Amniotic stem cell (primary cell): ENCODE measurements at places on chromosomes 16 and 17.

DNA sequence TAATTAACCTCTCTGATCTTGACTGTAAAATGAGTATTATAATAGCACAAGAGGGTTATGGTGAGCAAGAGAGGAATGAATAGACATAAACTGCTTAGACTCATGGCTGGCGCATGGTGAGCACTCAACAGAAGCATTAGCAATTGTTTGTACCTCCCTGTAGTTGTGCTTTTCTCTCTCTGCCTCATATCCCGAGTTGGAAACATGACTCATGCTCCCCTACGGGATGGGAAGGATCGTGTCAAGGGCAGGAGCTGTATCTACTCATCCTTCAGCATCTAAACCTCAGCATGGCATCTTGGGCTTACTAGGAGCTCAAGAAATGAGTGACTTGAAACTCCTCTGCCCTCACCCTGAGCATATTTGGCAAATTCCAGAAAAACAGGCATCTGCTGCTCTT, 299.6 kb downstream of the MAP2K4 start:
- DNase-seq: peak; percentile 59

- DNase-seq: no peak
Measured at GRCh38 chr17:28372203-28372944, 880 bp downstream of the SARM1 start.

- DNase-seq: no peak
Measured at GRCh38 chr16:55261301-55261700, 62.7 kb upstream of the IRX6 start.

GRCh38 chr17:58337210-58337599, 8.6 kb upstream of the TSPOAP1 start:
- no peak for DNase-seq

DNA sequence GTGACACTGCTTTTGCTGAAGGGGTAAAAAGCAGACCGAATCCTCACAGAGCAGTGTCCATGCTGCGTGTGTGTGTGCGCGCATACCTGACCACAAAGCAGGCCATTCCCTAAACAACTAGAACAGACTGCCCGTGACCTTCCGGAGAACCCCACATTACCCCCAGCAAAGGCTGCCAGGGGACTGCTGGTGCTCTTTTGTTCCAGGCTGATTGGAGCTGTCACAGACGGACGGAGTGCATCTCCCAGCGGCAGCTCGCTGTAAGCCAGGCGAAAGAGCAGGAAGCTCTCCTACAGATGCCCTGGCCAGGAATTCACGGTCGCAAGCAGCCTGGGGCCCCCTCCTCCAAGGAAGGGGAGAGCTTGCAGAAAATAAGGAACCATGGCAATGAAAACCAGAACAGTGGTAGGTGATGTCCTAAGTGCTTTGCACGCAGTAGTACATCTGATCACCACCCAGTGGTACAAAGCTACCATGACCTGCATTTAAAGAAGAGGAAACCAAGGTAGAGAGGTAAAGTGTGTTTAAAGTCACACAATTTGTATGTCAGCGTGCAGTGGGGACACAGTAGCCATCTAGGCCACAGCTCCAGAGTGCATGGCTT, 153.4 kb upstream of the DYNLRB2 start:
- no peak for DNase-seq

- no peak for DNase-seq
Measured at GRCh38 chr16:3256866-3257465, 533 bp upstream of the MEFV start.

- DNase-seq: no peak
Measured at GRCh38 chr17:33858121-33858520, 397.0 kb upstream of the CCL2 start.

GRCh38 chr16:26889740-26890139, 177.0 kb upstream of the C16orf82 start:
- DNase-seq: no peak

DNA sequence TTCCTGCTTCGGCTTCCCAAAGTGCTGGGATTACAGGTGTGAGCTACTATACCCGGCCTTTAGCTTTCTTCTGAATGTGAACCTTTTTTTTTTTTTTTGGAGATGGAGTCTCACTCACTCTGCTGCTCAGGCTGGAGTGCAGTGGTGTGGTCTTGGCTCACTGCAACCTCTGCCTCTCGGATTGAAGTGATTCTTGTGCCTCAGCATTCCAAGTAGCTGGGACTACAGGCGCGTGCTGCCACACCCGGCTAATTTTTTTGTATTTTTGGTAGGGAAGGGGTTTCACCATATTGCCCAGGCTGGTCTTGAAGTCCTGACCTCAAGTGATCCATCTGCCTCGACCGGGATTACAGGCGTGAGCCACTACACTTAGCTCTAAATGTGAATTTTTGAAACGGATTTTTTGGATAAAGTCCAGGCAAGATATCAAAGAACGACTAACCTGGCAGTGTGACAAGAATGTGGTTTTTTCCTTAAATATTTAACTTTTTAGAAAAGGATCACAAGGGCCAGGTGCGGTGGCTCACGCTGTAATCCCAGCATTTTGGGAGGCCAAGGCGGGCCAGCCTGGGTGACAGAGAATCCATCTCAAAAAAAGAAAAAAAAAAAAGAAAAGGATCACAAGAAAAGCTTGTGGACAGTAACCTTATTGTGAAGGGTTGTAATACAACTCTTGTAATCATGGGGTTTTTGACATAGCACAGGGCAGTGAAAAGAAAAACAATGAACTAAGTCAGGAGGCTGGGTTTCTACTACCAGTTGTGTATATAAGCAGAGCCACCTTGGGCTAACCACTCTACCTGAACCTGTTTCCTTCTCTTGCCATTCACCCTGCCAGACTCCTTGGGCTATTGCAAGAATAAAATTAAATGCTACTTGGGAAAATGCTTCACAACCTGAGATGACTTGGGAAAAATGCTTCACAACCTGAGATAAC, 6.2 kb downstream of the BRCA1 start:
- DNase-seq: no peak

DNA sequence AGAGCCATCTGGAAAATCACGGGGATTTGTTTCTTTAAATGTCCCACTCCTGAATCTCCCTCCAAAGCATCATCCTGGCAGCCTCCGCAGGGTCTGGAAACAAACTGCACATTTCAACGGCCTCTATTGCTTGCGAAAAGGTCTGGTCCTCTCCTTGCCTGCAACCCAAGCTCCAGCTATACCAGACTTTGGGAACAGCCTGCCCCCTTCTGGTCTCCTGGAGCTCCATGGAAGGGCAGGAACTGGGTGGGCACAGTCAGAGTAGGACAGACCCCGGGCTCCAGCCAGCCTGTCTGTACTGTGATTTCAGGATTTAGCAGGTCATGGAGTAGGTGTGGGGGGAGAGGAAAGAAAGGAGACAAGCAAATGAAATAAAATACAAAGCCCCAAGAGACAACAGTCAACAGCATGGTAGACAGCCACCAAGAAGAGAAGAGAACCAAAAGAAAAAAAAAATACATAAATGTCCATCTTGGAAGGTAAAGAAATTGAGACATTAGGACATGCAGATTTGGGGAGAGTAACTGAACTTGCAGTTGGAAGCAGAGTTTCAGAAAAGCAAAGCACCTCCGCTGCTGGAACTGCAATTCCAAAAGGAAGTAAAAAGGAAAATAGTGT, 2.7 kb downstream of the XYLT1 start:
- DNase-seq: no peak

DNA sequence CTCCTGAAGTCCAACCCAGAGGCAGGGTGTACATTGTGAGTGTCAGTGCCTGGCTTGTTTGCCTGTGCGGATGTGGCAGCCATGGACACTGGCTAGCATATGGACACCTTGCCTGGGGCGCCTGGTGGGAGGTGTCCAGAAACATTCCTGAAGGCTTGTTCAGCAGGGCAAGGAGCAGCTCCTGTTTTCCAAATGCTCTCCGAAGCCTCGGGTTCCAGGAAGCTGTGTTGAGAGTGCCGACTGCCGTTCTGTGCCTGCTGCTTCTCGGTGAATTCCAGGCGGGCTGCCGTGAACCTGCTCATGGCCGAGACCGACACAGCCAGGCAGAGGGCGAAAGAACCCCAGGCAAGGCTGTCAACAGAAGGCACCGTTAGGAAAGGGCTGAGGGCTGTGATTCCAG, 10.9 kb upstream of the DHRS7C start:
- no peak for DNase-seq

GRCh38 chr17:18917506-18918032, 34.4 kb upstream of the SLC5A10 start:
- DNase-seq: no peak

DNA sequence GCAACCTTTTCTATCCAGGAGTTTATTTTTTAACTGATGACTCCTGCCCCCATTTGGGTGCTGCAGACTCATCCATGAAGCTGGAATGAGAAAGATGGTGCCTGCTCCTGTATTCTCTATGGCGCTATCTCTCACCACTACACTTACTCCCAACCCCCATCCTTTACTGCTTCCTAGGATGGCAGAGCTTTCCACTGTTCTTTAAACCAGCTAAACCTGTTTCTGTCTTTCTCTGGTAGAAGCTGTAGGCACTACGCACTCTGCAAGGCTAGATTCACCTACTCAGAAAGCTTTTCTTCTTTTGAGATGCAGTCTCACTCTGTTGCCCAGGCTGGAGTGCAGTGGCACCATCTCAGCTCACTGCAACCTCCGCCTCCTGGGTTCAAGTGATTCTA, 47.0 kb downstream of the ADAMTS18 start:
- DNase-seq: no peak

GRCh38 chr17:73066148-73066884, 26.2 kb downstream of the SLC39A11 start:
- no peak for DNase-seq

DNA sequence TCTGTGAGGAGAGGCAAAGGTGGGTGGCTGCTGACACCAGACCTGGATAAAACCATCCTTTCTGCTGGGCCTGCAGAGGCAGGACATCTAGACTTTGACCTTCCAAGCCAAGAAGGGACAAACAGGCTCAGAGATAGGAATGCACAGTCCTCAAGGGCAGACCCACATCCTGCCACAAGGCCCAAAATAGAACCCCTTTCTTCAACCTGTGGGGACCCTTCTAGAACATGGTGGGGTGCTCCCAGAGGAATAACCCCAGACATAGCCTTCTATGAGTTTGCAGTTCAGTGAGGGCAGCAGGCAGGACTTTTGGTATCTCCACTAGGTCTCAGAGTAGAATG, 3.8 kb upstream of the CBFB start:
- no peak for DNase-seq

DNA sequence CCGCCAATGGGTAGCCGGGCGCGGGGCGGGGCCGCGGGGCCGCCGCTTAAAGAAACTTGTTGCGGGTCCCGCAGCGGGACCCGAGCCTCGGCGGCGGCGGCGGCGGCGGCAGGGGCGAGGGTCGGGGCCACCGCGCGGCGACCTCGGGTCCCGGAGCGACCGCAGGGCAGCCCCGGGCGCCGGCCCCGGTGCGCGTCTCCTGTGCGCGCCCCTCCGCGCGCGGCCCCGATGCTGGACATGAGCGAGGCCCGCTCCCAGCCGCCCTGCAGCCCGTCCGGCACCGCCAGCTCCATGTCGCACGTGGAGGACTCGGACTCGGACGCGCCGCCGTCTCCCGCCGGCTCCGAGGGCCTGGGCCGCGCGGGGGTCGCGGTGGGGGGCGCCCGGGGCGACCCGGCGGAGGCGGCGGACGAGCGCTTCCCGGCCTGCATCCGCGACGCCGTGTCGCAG, at the start of gene SOX8:
TSS of gene SOX8 (plus strand) at position 76 of the 450 bp plus-strand sequence. CDS start at position 229, 153 bp downstream.
- no peak for DNase-seq

DNA sequence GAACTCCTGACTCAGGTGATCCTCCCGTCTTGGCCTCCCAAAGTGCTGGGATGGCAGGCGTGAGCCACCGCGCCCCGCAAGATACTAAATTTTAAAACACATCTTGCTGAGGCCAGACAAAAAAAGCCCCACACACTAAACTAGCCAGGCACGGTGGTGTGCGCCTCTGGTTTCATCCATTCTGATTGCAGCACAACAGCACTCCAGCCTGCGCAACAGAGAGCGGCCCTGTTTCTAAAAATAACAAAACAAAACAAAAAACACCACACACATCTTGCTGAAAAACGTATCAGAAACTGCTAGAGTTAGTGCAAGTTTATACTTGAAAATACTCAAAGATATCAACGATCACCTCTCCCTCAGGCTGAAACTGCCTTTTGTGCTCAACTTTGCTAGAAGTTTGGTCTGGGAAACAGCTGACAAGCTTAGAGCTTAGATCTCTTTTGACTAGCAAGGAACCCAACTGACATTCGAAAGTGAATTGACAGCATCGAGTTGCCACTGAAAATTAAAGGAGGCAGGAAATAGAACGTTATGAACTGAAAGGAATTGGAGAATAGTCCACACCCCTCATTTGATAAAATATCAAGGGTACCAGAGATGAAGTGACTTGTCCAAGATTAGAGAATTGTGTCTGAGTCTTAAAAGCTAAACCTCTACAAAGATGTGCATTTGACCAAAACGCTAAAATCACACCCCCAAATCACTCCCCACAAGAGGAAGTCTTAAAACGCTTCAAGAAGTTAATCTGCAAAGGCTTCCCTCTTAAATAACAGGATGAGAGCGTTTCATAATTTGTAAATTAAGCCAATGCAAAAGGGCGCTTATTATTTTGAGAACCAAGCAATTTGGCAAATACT, 908 bp downstream of the COG4 start:
- DNase-seq: no peak

DNA sequence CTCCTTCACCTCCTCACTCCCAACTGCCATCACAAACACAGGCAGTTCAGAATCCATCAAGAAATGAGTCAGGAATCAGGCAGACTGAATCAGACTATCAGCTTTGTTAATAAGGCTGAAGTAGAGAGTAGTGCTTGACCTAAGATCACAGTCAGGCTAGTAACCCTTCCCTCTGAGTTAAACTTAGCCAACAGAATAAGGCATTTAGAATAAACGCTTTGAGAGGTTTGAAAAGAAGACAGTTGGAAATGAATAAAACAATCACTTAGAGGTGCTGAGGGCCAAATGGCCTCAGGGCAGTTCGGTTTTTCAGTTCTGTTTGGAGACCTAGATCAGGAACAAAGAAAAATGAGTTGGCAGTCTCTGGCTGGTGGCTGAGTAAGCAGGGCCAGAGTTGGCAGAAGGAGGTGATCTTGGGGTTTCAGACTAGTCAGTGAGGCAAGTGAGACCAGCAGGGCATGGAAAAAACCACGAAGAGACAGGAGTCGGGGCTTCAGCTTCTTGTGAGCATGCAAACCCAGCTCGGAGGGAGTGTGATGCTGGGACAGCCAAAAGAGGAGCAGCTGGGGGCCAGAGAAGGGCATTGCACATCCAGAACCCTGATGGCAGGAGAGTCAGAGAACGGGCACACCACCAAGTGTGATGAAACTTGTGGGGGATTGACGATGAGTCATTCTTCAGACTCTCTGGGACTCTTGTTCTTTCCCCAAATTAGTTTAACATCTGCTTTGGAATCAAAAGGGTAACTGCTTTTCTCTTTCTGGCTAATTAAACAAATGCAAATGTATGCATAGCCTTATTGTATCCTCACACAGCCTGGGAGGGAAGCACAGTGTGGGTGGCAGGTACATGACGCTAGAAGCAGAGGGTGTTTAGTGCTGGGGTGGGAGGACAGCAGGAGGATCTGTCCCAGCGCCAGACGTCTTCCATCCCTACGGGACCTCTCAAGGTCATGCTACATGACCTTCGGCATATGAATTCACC, 54.8 kb downstream of the SPECC1 start:
- peak; percentile 68 for DNase-seq

GRCh38 chr17:35892091-35893035, 12.2 kb upstream of the CCL5 start:
- no peak for DNase-seq

GRCh38 chr16:17343028-17343427, 127.7 kb downstream of the XYLT1 start:
- DNase-seq: no peak

- no peak for DNase-seq
Measured at GRCh38 chr16:66926961-66927436, 1.7 kb upstream of the RRAD start.
